ENCODE measurements at places on chromosomes 4 and X.

- DNase-seq: no peak
Measured at GRCh38 chr4:88793475-88793874, 95.8 kb upstream of the NAP1L5 start.

GRCh38 chr4:20761382-20761781, 61.1 kb downstream of the PACRGL start:
- DNase-seq: no peak

- no peak for DNase-seq
Measured at GRCh38 chrX:148562846-148563245, 62.4 kb downstream of the AFF2 start.

DNA sequence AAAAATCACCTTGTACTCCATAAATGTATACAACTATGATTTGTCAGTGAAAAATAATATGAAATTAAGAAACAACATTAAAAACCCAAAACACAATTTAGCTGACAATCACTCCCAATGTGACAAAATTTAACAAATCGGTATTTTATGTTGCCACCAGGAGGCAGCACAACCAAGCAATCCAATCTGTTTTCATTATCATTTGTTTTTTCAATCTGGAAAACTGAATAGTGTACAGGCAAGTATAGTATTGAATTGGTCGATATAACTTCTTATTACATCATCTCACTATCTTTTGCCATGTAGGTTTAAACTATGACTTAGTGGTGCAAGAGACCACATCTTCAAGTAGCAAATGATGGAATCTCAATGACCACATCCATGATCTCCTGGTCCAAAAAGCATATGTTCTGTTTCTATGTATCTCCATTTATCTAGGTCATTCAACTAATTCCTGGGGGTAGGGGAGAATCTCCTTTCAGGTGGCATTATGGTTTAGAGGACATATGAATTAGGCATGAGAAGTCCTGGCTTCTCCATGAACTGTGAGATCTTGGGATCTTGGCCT, 112.9 kb upstream of the AGA start:
- DNase-seq: no peak

DNA sequence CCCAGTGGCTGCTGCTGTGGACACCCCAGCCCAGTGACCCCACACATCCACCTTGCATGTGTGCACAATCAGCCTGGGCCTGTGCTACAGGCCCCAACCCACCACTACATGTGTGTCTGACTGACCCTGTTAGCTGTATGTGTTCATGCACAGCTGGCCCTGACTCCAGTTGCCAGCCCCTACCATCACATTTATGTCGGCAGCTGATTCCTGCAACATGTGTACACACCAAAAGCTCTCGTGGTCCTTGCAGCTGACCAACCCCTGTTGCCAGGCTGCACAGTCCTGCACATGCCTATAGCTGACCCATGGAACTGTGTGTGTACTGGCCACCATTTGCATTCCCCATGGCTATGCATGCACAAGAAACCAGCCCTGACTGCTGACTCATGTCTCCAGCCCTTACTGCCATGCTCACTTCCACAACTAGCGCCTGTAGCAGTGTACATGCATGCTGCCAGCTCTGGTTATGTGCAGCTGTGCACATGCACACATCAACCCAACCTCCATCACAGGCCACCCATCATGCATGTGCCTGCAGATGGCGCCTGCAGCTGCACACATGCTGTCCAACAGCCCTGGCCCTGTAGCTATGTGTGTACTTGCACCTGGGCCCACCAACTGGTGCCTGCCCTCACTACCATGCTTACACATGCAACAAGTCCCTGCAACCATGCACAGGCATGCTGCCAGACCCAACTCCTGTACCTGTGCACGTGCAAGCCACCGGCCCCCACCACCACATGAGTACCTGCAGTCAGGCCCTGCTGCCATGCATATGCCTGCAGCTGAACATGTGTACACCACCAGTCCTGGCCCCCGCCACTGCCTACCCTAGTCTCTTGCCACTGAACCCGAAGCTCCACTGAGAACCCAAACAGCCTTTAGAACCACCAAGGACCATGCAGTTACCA, 28.1 kb downstream of the SMIM10L2A start:
- no peak for DNase-seq

DNA sequence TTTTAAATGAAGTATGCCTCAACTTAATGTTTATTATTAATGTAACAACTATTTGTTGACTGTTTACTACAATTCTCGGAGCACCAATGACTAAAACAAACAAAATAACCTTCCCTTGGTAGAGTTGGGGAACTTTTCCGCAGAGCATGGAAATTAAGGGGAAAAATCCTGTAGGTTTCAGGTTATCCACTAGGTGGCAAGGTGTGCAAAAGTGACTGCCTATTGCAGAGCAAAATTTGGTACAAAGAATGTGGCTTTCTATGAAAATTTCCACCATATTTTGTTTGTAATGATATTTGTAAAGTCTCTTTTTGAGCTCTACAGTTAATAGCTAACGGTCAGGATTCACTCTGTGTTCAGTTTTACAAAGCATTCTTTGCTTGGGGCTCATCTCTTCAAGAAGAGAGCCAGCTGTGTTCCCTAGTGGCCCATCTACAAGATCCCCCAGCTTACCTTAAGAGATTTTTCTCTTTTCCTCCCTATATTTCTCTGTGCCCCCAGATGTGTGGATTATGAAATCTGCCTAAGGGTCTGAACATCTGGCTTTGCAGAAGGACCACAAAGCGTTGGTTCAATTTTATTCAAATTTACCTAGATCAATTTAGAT, 61.1 kb downstream of the FBXO8 start:
- DNase-seq: no peak

GRCh38 chr4:173167758-173168395, 734 bp upstream of the GALNT7 start:
- DNase-seq: peak; percentile 13

DNA sequence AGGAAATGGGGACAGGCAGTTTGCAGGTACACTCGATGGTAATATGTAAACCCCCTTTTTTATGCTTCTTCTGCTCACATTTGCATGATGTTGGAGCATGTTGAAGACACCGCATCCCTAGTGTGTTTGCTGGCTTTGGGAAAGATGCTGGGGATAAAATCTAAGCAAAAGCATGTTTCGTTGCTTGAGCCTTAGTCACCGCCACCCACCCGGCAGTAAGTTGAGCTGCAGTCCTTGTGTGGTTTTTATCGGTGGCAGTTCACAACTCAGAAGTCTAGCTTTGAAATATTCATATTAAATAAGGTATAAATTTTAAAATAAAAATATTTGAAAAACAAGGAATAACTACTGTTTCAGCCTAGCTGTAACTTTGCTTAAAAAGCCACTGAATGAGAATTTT, 21.7 kb upstream of the MND1 start:
- DNase-seq: no peak

DNA sequence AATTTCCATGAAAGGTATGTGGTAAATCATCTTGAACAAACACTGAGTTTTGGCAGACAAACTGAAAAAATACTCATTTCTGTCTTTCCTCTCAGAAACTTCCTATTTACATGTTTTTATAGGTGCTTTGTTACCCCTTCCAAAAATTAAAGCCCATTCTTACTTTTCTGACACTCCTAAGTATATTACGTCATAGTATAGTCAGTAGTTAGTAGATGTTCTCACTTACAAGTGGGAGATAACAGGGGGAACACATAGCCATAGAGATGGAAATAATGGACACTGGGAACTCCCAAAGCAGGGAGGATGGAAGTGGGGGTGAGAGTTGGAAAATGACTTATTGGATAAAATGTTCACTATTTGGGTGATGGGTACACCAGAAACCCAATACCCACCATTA, 28.8 kb downstream of the TXK start:
- no peak for DNase-seq

DNA sequence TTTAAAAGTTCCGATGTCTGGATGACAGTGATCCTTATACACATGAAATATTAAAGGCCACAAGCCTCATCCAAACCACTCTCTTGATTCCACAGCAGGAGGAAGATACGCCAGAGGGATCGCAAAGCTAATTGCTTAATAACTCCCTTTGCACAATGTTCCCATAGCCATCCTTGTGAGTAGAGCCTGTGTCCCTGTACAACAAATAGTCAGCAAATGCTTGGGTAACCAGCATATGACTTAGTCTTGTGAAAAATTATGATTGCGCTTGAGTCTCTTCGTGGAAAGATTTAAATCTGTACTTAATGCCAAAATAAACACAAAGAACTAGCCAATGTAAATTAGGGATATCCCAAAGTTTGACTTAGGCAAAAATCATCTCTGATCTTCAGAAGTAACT, 31.5 kb downstream of the SLC9A7 start:
- no peak for DNase-seq

DNA sequence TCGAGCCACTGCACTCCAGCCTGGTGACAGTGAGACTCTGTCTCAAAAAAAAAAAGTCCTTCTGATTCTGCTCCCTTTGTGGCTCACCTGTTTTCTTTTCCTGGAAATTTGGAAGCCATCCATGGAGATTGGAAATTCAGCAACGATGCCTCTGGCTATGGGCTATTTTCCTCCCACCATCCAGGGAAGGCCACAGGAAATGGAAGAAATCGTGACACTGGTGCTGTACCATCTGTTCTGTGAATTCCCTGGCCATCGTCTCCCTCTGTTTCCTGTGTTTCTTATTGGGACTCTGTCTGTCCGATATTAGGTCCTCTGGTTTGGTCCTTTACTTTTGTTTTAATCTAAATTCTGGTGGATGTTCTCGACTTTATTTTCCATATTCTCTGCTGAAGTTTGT, 29.4 kb upstream of the ADRA2C start:
- no peak for DNase-seq

- no peak for DNase-seq
Measured at GRCh38 chr4:66073961-66074360, 403.7 kb upstream of the EPHA5 start.

- DNase-seq: no peak
Measured at GRCh38 chrX:41720125-41720779, 3.7 kb upstream of the GPR82 start.

GRCh38 chr4:35229021-35229420, 1015.3 kb downstream of the ARAP2 start:
- no peak for DNase-seq

GRCh38 chr4:75939890-75940691, 722 bp downstream of the NAAA start:
- DNase-seq: peak; percentile 70

DNA sequence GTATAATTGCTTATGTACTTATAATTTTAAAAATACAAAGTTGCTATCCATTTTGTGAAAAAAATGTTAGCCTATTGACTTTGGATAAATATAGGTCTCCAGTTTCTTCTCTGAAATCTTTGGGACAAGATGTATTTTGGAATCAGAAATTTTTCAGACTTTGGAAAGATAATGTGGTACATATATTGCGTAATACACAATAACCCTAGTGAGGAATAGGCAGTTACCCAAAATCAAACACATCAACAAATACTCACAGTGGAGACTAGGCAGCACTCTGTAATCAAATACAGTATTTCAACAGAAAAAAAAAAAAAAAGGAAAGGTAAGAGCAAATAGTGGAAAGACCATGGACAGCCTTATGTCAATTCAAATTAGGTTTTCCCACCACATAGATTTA, 796.8 kb downstream of the ADGRL3 start:
- DNase-seq: no peak

DNA sequence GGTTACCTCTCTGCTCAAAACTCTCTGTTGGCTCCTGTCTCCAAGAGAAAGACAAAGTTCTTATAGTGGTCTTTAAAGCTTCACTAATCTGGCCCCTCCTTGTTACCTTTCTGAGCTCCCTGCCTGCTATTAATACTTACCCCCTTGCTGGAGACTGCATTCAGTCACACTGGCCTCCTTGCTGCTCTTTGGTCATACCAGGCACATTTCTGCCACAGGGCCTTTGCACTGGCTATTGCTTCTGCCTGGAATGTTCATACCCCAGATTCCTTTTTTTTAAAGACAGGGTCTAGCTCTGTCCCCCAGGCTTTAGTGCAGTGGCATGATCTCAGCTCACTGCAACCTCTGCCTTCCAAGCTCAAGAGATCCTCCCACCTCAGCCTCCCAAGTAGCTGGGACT, 15.9 kb upstream of the RAB9A start:
- DNase-seq: no peak

DNA sequence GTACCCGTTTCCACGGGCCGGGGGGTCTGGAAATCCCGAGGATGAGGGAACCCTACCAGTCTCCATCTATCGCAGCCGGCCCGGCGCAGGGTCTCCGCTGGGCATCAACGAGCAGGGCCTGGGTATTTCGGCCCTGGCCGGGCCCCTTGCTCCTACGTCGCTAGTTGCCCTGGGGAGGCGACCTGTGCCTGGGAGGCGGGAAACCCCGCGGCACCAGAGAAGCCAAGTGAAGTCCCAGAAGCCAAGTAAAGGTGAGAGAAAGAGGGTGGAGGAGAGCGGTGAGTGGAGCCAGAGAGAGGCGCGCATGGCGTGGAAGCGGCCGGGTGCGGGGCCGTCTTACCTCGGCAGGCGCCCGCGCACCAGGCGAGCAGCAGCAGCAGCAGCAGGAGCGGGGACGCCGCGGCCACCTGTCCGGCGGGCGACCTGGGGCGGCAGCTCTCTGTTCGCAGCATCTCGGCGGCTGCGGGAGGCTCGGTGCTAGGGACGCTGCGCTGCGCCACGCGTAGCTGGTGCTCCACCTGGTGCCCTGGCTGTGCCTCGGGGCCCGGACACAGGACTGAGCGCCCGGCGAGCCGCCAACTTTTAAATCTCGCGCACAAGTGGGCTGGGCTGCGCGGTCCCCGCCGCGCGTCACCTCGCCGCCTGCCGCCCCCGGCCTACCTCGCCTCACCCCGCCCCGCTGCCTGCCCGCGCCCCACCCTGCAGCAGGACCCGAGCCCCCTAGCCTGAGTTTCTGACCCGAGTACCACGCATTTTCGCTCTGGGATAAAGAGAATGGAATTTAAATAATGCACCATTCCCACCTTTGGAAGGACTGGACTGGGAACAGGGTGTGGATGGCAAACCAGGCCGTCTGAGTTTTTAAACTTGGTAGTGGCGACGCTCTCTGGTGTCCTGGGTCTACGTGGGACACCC, at the start of gene NMU:
Gene NMU, minus strand, starts transcription at position 558 of the 915 bp plus-strand sequence. Its CDS starts 106 bp downstream, at position 452.
- DNase-seq: peak; percentile 28

GRCh38 chrX:34598362-34598761, 58.7 kb downstream of the TMEM47 start:
- no peak for DNase-seq

- DNase-seq: no peak
Measured at GRCh38 chr4:123393721-123394120, 2.9 kb upstream of the SPRY1 start.

DNA sequence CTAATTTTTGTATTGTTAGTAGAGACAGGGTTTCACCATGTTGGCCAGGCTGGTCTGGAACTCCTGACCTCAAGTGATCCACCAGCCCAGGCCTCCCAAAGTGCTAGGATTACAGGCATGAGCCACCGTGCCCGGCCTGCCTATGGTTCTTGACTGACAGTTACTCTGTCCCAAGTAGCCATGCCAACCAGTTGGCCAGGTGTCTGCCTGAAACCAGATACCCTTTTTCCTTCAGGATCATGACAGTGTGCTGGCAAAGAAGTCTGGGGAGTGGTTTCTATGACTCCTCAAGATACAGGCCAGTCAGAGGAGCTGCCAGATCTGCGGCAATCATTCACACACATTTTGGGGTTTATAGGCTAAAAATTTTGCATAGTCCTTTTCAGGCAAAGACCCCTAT, 1.7 kb upstream of the LAS1L start:
- no peak for DNase-seq

GRCh38 chrX:69161786-69162349, 3.4 kb downstream of the PJA1 start:
- no peak for DNase-seq
